ENCODE measurements at places on chromosomes 1 and 21.

DNA sequence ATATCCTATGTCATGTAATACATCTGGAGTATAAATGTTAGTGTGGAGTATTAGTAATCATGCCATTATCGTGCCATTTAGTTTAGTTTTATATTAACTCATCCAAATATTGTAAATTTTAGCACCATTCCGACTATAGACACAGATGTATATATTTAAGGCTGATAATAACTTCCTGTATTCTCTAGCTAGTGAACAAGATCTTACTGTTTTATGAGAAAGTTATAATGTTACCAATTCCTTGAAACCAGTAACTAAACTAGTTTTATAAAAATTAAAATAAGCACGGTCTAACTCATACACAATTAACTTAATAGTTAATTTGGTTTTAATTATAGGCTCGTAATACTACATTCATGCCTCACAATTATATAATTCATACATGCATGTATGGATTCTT, 808.6 kb downstream of the USP25 start:
- no peak for DNase-seq

DNA sequence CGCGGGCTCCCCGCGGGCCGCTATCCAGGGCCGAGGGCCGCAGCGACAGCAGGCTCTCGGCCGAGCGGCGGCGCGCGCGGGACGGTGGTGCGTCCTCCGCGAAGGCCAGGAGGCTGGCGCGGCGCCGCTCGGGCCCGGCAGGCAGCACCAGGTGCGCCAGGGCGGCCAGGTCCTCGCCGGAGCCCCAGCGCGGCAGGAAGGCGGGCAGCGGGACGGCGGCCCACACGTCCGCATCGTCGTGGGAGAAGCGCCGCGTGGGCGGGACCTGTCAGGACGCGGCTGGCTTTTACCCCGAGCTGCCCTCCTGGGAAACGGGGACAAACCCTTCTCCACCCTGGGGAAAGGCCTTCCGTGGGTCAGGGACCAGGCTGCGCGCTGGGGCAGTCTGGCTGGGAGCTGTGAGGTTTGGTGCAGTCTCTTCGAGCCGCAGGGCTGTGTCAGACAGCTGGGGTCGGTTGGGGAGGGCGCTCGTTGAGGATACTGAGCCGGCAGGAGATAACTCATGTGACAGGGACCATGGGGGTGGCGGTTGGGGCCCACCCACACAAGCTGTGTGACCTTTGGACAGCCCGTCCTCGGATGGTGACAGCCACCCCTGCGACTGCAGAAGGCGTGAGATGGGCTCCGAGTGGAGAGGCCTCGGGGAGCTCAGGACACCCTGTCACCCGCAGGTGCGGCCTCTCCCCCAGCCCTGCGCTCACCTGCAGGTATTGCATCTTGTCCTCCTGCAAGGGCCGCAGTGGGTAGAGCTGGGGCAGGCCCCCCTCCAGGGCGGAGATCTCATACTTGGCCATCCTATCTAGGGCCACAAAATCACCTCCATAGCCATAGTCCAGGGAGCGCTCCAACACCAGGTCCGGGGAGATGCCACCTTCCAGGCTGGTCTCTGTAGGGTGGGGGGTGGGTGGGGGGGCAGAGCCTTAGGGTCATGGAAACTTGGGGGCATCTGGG, 6.0 kb downstream of the HES3 start:
- DNase-seq = no peak

GRCh38 chr1:148353461-148354283, 129.4 kb downstream of the PPIAL4G start:
- no peak for DNase-seq

GRCh38 chr1:165324050-165324449, 32.5 kb downstream of the LMX1A start:
- no peak for DNase-seq

- no peak for DNase-seq
Observed at GRCh38 chr1:205014783-205015182, 28.2 kb upstream of the CNTN2 start.

DNA sequence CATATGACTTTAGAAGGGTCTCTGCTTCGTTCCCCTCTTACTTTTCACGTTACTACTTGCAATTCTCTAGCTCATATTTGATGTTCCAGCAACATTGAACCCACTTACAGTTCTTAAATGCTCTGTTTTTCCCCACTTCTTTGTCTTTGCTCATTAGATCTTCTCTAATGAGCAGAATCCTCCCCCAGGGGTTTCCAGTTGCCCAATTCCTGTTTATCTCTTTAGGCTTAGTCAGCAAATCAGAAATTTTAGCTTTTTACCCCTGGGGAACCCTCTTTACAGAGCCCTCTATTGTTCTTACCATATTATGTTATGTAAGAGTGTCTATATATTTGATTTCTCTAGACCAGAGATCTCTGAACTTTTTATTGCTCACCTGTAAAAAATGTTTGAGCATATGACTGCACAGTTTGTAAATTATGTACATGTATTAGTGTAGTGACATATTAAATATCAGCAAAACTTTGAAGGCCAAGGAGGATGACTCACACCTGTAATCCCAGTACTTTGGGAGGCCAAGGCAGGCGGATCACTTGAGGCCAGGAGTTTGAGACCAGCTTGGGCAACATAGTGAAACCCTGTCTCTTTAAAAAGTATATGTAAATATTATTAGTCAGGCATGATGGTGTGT, 71.4 kb downstream of the FNBP1L start:
- no peak for DNase-seq

DNA sequence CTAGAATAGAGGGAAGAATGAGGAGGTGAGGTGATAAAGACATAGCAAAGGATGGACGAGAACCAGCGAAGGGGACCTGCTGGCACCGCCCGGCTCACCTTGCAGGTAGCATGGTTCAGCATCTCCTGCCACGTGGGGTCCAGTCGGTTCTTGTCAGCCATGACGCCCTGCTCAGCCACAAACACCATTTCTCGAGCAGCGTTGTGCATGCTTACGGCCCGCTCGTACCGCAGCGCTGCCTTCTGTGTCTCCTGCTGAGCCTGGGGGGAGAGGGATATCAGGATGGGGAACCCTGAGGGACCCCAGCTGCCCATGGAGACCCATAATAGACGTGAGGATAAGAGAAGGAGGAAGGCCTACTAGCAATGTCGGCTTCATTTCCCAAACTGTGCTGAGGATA, 11.4 kb downstream of the SH3BP5L start:
- DNase-seq = no peak

DNA sequence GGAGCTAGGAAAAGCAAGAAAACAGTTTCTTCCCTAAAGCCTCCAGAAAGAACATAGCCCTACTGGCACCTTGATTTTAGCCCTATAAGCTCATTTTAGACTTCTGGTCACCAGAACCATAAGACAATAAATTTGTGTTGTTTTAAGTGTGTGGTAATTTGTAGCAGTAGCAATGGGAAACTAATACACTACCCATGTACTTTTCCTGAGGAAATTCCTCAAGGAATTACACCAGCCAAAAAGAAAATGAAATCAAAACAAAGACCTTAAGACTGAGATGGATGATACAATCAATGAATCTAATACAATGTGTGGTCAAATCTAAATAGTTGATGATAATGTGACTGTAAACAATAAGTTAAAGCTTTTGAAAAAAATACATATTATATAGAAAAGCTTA, 11.8 kb downstream of the VAMP4 start:
- DNase-seq = no peak

DNA sequence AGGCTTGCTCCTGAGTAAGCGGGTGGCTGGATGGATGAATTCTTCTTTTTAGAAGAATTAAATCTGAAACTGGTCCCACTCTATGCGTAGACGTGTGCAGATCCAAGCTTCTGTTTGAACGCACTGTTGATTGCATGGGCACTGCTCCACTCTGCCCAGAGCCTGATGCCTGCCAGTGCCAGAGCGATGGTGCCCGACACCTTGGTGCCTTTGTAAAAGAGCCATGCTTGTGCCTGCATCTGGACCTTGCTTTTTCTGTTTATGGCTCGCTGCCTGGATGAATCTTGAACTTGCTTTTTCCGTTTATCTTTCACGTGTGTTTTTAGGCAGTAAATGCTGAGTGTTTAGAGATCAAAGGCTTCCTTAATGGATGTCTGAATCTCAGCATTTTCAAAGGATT, 15.0 kb upstream of the PWP2 start:
- DNase-seq = no peak

DNA sequence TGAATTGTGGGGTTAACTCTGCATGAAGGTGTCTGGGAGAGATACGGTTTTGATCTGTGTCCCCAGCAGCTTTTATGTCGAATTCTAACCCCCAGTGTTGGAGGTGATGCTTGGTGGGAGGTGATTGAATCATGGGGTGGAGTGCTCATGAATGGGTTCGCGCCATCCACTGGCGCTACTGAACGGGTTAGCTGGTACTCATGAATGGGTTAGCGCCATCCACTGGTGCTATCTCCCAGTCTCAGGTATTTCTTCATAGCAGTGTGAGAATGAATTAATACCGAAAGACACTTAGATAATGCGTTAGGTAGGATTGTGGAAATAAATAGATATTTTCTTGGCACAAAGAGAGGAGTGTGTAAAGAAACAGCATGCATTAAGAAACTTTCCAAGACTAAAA, 32.9 kb upstream of the CLDN8 start:
- no peak for DNase-seq

DNA sequence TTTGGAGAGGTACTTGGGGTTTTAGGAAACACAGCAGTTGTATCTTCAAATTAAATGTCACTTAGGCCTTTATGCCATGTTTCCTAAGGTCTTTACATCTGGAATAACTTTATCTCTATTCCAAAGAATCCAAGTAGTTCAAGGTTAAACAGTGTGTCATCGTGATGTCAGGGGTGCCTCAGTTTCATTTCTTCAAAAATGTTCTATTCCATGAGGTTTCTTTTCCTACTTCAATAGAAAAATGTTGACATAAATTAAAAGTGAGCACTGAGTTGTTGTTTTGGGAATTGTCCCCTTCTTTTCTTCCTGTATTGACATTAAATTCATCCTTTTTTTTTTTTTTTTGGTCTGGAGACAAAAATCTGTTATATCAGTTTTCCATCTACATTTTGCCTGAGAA, 160.6 kb upstream of the C21orf91 start:
- no peak for DNase-seq

DNA sequence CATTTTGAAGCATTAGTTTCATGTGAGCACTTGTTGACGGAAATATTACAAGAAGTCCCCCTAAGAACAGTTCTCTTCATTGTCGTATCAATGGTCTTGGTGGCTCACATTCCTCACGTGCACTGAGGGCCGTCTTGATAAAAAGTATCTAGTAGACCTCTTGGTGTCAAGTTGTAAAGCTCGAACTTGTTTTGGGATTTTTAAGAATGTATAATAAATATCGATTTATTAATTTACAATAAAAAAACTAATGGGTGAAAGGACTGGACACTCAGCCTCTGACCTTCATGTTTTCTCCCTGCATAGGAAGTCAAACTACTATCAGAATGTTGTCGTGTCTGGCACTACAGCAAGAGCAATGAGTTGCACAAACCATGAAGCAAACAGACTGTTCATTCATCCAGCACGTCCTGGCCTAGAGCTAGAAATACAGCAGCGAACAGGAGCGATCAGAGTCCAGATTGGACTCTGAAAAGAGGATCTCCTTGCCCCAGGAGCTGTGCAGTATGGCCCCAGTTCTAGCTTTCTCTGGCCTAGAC, 319.2 kb downstream of the SMYD3 start:
- no peak for DNase-seq

- DNase-seq = peak; percentile 2
Observed at GRCh38 chr1:148264374-148265276, 112.5 kb upstream of the NBPF11 start.

DNA sequence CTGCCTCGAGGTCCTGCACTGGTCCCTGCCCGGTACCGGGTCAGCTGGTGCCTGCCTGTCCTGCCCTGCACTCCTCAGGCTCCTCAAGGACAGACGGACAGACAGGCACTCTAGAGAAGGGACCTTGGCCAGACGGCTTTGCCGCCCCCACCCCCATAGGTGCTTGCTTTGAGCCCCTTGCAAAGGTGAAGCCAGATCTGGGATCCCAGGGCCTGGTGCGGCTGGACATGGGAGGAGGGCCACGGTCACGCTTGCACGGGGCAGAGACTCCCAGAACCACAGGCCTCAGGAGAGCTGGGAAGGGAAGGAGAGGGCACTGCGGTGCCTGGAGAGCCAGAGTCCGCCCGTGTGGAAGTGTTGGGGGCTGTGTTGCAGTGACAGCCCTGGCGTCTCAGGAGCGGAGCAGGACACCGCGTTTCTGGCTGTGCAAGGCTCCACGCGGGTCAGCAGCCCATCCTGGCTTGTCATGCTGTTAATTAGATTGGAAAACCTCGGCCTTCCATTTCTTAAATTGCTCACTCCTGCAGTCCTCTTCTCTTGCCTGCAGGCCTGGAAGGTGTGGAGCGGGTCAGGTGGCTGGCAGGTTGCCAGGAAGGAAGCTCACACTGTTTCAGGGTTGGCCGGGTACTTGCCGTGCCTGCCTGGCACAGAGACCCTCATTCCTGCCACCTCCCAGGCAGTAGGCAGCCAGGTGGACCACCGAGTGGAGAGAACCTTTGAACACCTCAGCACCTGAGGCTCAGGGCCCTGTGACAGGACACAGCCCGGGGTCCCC, 16.3 kb downstream of the COL18A1 start:
- no peak for DNase-seq

DNA sequence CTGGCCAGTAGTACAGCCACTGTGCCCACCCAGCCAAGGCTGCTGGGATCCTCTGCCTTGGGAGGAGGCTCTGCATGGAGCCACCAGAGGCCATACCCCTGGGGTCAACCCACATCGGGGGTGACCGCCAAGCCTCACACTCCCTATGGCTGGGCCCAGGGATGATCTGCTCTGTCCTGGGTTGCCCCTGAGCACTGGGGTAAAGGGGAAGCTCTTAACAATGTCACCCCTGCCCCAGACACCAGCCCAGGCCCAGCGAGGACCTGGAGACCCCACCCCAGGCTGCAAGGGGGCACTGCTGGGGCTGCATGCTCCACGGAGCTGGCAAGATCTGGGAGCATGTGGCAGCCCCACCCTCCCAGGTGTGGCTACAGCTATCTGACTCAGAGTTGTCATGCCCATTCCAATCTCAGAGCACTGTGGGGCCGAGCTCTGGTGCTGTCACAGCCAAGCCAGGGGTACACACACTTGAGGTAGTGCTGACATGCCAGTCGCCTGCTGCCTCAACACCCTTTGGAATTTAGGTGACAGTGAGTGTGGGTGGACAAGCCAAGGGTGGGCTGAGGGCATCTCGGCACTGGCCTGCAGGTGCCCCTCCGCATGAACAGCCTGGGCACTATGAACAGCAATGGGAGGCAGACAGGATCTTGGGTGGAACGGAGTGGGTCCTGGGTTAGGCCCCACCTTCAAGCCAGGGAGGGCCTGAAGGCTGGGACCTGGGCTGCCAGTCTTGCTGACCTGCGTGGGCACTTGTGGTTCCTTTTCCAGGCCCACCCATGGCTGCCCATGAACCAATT, 427.7 kb downstream of the LRRIQ3 start:
- DNase-seq = no peak

- DNase-seq = no peak
Observed at GRCh38 chr21:44998086-44998620, 58.3 kb downstream of the SLX9 start.

- no peak for DNase-seq
Observed at GRCh38 chr1:235644693-235645305, 4.8 kb downstream of the GNG4 start.

Measured in putamen (tissue), 1 donor.